ENCODE measurements at places on chromosomes 1 and 21.

DNA sequence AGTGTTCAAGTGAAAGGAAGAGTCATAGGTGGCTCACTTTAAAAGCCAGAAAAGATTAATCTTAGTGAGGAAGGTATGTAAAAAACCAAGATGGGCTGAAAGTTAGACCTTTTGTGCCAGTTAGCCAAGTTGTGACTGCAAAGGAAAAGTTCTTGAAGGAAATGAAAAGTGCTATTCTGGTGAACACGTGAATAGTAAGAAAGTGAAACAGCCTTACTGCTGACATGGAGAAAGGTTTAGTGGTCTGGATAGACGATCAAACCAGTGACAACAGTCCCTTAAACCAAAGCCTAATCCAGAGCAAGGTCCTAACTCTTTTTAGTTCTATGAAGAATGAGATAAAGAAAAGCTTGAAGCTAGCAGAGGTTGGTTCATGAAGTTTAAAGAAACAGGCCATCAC, 106.4 kb downstream of the CTH start:
- no peak for DNase-seq

DNA sequence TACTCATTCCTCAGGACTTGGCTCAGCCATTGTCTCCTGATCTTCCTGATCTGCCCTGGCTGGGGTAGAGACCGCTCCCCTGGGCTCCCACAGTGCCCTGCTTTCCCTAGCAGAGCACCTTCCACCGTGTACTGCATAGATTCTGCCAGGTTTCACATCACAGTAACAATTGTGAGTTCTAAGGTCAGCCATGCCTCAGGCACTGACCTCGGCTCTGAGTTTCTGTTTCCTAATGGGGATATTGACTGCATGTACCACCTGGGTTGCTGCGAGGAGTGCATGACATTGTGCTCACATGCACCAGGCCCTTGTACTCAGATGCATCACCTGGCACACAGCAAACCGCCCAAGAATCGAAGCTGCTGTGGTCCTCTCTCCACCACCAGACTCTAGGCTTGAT, 46.0 kb downstream of the HSPG2 start:
- DNase-seq, result no peak

DNA sequence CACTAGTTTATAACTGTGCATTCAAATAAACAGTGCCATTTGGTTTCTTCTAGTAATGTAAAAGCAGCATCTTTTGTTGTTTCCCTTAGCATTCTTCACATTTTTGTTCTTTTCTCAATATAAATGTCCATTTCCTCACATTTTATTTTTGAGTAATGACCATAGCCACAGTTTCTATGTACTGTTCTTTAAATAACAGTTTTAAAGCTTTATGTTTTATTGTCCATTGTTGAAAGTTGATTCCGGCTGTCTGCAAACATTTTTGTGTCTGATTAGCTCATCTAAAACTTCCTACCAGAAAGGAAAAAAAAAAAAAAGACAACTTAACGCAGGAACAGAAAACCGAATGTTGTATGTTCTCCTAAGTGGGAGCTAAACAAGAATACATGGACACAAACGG, 139.7 kb downstream of the MAGI3 start:
- DNase-seq, result no peak

- DNase-seq, result no peak
These were observed 127.5 kb upstream of the DNAH14 start for GRCh38 chr1:224801844-224802490.

DNA sequence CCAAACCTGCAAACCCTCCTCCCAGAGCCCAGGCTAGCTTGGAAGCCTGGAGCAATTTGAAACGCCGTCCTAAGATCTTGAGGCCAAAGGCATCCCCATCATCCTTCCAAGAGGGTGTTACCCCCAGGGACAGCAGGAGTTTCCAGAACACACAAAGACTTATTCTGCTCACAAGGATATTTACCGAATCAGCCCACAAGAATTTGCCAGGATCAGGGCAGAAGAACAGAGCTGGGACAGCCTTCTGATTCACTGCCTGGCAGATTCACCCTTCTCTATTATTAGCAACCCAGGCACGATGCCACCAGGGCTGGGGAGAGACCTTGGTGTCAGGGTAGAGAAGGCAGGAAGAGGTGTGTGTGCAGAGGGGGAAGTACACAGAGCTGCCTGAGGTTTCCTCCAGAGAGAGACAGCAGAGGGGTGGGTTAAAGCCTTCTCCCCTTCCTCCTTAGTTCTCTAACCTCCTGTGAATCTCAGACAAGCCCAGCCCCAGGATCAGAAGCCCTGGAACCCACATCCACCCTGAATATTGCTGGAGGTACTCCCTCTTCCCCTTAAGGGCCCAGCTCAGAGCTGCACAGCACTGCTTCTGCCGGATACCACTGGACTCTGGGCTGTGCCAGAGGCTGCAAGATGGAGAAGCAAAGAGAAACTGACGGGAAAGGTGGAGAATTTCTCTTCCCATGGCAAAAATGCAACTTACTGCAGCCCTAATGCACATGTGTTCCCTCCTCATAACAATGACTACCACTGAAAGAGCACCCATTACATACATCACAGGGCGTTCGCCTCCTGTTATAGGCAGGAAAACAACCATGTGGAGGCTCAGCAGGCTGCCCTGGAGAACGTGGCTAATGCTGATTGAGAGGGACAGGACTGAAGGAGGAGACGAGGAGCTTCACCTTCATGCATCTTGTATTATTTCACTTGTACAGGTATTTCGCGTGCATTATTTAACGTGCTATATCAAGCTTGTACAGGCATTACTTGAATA, 61.8 kb downstream of the ITPKB start:
- peak; percentile 83 for DNase-seq

- DNase-seq, result peak; percentile 71
These were observed 67.7 kb downstream of the MACF1 start for GRCh38 chr1:39272027-39272797.

GRCh38 chr1:11787804-11788436, 17.8 kb downstream of the MTHFR start:
- DNase-seq, result no peak

- no peak for DNase-seq
These were observed 53.3 kb downstream of the ERO1B start for GRCh38 chr1:236228411-236228810.

GRCh38 chr1:204711947-204712701, 26.6 kb upstream of the LRRN2 start:
- DNase-seq, result no peak

GRCh38 chr1:227453631-227454355, 109.6 kb upstream of the ZNF678 start:
- no peak for DNase-seq

DNA sequence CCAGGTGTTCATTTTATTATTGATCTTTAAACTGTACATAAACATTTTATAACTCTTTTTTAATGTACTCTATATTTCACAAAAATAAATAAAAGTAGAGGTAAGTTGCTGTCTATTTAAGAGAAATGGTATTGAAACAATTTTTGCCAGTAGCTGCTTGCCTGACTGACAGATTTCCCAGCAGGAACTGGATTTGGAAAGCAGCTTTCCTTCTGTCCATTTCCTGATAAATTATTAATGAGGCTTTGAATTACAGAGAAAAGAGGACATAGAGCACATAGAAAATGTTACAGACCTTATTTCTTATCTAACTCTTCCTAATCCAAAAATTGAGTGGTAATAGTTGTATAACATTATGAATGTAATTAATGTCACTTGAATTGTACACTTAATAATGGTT, 79.7 kb upstream of the BCL10 start:
- DNase-seq, result no peak

GRCh38 chr1:245615001-245615400, 460.2 kb downstream of the KIF26B start:
- no peak for DNase-seq

DNA sequence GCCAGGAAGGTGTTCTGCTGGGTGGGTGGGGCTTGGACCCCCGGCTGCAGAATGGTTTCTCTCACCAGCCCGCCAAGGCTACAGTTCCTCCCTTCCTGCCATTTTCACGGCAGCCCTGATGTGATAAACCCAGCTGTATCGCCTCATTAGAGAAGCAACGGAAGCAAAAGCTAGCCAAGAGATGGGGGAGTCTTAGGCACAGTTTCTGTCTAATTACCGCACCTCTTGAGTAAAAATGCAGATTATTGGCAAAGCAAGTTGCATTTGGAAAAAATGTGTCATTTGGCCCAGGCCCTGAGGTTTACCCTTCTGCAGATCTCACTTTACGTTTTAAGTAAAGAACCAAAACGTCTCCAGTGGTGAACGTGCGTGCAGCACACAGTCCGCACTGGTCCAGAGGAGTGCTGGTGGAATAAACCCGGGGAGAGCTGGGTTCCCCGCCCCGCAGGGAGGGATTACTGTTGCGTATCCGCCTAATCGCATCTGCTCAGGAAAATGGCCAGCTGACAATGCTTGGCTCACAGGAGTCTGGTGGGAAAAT, 109.9 kb downstream of the GALNT2 start:
- peak; percentile 19 for DNase-seq

- peak; percentile 8 for DNase-seq
These were observed 3.2 kb downstream of the GREM2 start for GRCh38 chr1:240608707-240609106.

DNA sequence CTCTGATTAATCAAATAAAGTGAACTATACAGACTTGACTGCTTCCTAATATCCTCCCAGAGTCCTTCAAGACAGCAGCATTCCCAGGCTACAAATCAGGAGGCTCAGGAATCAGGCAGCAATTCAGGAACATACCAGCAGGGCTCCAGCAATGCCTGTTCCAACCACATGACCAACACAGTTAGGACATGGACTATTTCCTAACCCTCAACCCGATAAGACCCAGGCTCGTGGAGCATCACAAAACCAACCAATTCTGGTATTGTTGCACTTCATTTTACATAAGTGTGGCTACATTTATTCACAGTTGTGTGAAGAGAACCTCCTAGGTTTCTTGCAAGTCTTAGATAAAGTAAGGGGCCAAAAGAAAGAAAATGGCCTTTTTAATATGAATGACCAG, 546.2 kb upstream of the ADGRL2 start:
- DNase-seq, result no peak

- DNase-seq, result no peak
These were observed 9.6 kb downstream of the OR2T33 start for GRCh38 chr1:248268178-248268577.

DNA sequence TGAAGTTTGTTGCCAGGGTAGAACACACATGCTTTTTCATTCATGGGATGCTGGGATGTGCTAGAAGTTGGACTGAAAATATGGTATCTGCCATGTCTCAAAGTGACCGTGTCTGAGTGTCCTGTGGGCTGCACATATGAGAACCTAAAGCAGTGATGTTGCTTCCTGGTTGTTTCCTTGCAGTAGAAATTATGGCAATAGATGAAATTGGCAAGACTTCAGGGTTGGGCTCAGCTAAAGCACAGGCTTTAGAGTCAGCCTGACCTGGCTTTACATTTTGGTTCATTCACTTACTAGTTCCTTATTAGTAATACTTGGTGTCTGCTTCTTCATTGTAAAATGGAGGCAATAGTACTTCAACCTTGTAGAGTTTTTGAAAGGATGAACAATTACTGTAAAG, 2.2 kb downstream of the LAMC2 start:
- no peak for DNase-seq

GRCh38 chr21:36321325-36322082, 1.5 kb downstream of the MORC3 start:
- peak; percentile 34 for DNase-seq

DNA sequence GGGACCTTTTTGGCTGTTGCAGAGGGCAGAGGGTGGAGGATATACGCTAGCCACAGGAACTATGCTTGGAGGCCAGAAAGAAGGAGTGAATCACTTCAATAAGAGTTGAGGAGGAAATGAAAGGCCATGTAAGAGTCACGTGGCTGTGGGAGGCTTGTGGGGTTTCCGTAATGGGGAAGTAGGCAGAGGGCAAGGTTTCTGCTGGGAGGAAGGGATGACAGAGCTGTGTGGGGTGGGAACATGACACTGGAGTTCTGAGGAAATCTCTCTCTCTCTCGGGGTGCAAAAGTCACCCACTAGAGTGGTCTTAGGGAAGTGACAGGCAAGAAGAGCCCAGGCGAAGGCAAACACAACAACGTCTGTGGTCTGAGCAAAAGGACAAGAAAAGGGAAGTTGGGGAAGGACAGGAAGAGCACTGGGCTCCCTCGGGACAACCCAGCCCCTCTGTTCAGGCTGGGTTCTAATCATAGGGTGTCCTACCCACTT, 3.9 kb upstream of the CD1C start:
- peak; percentile 47 for DNase-seq

DNA sequence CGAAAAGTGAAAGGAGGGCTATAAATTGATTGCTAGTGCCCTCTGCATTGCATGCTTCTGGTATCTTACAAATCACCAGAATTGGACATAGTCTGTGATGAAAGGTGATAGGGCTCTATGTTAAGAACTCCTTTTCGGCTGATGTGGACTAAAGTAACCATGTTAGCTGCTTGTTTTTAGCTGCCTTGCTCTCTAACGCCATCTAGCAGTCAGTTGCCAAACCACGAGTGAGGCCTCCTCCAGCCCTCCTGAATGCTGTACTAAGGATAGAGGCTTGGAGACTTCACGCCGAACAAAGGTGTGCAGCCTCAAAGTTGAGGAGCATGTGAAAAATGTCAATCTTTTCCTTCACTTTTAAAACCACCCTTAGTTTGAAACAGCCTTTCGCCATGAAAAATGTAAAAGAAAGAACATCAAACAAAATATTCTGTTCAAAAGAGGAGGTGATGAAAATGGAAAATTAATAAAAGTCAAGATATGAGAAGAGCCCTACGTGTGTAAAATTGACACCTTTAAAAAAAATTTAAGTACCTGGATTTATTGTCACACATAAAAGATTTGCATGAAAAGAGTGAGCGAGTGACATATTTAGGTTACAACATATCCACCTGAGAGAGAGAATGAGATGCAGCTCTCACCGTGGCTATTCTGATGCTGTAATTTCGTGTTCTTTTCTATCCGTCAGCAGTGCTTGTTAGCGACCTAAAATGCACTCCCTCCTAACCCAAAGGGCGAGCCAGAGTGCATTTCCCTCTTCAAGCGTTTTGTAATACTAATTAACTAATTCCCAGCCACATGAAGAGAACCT, 8.1 kb downstream of the LRRC53 start:
- DNase-seq, result peak; percentile 67

- no peak for DNase-seq
These were observed 613.5 kb downstream of the MATN1 start for GRCh38 chr1:30109853-30110252.

DNA sequence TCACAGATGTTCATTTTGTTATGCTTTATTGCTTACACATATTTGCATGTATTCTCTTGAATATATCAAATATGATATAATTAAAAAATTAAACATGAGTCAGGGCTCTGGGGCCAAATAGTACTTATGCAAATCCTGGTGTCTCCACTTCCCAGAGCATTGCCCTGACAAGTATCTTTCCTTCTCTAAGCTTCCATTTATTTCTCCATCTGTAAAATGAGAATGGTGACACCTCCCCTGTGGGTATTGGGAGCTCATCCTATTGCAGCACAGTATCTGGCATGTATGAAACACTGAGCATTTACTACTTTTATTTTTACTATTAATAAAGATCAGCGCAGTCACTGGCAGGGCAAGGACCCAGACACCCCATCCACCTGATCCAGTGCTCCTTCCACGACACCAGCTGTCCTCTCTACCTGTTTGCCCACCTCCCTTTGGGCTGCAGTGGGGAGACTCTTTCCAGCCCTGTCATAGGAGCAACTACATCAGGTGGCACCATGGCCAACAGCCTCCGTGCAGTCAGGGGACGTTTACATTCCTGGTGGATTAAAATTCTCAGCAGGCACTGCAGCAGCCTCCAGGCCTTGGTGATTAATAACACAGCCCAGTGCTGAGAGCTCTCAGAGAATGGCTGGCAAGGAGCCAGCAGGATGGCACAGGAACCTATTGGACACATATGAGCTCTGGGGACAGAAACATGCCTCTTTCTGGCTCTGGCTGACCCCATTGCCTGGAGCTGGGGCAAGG, 113.0 kb downstream of the DMRTB1 start:
- no peak for DNase-seq

- DNase-seq, result peak; percentile 76
These were observed 21.0 kb upstream of the RAP1A start for GRCh38 chr1:111598544-111598943.
